ENCODE measurements at places on chromosomes 6 and 20.

- DNase-seq = no peak
Observed at GRCh38 chr20:58466729-58467571, 48.2 kb downstream of the APCDD1L start.

GRCh38 chr20:36093025-36093803 is 61.3 kb upstream of the EPB41L1 start:
- no peak for DNase-seq

GRCh38 chr6:95578106-95578410 is 723 bp downstream of the MANEA start:
- no peak for DNase-seq

DNA sequence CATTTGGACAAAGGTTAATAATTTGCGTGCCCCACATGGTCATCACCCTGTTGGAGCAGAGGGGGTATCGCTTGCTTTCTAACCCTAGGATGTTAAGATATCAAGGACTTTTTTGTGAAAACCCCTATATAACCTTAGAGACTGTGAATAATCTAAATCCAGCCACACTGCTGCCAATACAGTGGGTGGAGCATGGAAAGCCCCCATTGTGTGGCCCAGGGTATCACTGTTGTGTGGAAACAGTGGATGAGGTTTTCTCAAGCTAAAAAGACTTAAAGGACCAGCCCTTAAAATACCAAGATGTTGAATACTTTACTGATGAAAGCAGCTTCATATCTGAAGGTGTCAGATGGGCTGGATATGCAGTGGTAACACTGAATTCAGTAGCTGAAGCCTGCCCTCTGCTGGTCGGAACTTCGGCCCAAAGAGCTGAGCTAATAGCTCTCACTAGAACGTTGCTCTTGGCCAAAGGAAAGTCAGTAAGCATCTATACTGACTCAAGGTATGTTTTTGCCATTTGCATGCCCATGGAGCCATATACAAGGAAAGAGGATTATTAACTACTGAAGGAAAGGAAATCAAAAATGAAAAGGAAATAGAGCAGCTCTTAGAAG is 695.2 kb downstream of the PHF3 start:
- DNase-seq = no peak

All from stimulated activated CD8-positive, alpha-beta memory T cell treated with anti-CD3 and anti-CD28 coated beads, Interleukin-12 subunit alpha, Interleukin-12 subunit beta, amount 100 ng/mL, for 4 hours (primary cell).